ENCODE measurements at places on chromosomes 4 and X.

DNA sequence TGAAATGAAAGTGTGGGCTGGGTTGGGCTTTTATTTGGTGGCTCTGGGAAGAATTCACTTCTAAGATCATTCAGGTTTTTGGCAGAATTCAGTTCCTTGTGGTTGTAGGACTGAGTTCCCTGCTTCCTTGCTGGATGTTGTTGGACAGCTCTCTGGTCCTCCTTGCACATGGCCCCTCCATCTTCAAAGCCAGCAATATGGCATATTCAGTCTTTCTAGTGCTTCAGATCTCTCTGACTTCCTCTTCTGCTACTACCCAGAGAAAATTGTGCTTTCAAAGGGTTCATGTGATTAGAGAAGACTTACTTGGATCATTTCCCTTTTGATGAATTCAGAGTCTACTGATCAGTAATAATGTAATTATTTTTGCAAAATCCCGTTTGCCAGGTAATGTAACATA, 12.8 kb upstream of the IGFBP7 start:
- DNase-seq = no peak

DNA sequence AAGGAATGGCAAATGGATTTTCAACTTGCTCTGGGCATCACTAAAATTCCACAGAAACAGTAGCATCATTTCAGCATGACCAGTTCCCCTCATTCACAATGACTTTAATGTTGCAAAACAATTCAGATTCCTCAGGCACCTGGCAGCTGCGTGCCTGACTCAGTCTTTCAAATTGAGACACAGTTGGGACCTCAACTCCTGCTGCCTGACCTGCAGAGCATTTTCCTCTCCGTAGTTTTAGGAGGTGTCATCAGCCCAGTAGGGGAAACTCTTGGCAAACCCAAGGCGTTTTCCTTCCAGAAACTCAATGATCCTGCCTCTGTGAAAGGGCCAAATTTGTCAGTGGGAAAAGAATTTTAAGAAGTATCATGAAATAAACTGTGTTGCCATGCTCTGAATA, 388.9 kb downstream of the SPRY1 start:
- no peak for DNase-seq

- no peak for DNase-seq
Observed at GRCh38 chr4:33930497-33930896, 2313.8 kb downstream of the ARAP2 start.

DNA sequence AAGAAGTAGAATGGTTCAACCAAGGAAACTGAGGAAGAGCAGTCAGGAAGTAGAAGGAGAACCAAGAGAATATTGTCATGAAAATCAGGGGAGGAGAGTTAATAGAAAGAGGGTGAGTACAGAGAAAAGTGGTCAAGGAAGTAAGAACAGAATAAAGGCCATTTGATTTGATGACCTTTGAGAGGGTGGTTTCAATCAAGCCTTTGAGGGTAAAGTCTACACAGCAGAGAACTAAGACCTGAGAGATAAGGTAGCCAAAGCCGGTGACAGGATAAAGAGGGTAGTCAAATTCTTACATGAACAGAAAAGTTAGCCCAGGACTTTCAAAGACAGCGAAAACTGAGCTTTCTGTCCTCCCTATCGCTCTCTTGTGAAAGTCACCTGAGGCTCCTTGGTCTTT, 34.6 kb upstream of the FGF16 start:
- DNase-seq = no peak

DNA sequence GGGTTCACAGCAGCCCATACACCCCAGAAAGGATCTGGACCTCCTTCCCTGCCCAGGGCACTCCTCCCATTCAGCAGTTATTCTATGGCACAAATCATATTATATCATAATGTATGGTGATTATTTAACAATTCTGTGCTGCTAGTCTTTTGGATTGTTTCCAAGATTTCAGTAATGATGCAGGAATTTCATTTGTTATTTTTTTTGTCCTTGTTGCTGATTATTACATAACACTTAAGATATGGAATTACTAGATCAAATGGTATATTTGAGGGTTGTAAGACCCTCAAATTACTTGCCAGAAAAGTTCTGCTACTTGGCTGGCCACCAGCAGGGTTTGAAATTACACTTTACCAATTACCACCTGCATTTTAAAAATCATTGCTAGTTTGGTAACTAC, 36.4 kb downstream of the QDPR start:
- DNase-seq = no peak

All from GM12892 (cell line).